Right lung (tissue), 10 donors: ENCODE measurements at places on chromosomes 5 and 9. TPM values are rescaled to one million over a fixed set of nuclear protein-coding genes. Genes with fewer than 3 reads are reported as not detected.

IL7R gene
- polyA plus RNA-seq, result 8.9 TPM

TRIP13 gene
- 11.8 TPM for polyA plus RNA-seq

CYLC2 gene
- not detected for polyA plus RNA-seq

CER1 gene
- 0.64 TPM for polyA plus RNA-seq

CRB2 gene
- 0.40 TPM for polyA plus RNA-seq

SLCO4C1 gene
- polyA plus RNA-seq, result 1.3 TPM

AK8 gene
- polyA plus RNA-seq, result 2.9 TPM

CFAP90 gene
- 3.1 TPM for polyA plus RNA-seq

CDO1 gene
- polyA plus RNA-seq, result 60.7 TPM

PCDHGA7 gene
- 1.7 TPM for polyA plus RNA-seq

ADAMTSL2 gene
- polyA plus RNA-seq, result 6.3 TPM

PCDHGA4 gene
- 1.9 TPM for polyA plus RNA-seq

CDC25C gene
- 14.4 TPM for polyA plus RNA-seq

LCN10 gene
- polyA plus RNA-seq, result 0.45 TPM

OBP2B gene
- not detected for polyA plus RNA-seq

KIAA0825 gene
- polyA plus RNA-seq, result 5.0 TPM

AGXT2 gene
- not detected for polyA plus RNA-seq

PCSK1 gene
- polyA plus RNA-seq, result 0.15 TPM

ITK gene
- polyA plus RNA-seq, result 1.2 TPM

SEC61B gene
- polyA plus RNA-seq, result 137 TPM

RNF183 gene
- 0.29 TPM for polyA plus RNA-seq
